ENCODE measurements at places on chromosomes 13 and 19.
A peak's percentile ranks its signal among the peaks of the same experiment; 100 is the strongest.

DNA sequence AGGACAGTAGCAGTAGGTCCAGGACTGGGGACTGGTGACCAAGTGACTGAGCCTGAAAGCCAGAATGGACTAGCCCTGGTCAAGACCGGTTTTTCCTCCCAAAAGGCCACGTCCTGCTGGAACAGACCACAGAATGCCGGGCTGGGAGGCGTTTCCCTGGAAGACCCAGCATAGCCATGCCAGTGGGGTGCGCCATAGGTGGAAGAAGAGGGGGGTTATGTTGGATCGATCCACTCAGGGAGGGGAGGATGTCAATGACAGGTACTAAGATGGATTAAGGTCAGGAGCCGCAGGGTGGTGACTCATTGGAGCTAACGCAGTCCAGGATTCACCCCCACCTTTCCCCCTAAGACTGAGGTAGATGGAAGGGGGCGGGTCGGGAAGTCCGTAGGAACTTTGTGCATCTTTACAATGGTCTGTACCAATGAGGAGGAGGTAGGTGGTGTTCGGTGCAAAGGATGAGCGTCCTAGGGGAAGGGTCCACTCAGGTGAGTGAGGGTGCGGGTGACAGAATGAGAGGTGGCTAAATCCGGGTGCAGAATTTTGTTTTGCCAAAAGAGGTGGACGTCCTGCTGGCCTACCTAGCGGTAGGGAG lies 21.0 kb downstream of the VASP start:
- peak; percentile 22 for DNase-seq
- no peak overlapping the region for H3K27ac ChIP-seq
- peaks cover 31% of the 10 kb centered on the region for H3K36me3 ChIP-seq
- peak overlapping the region; percentile 83 for H3K4me3 ChIP-seq
- H3K27me3 ChIP-seq: peaks cover 20% of the 10 kb centered on the region
- peaks cover 11% of the 10 kb centered on the region for H3K4me1 ChIP-seq

DNA sequence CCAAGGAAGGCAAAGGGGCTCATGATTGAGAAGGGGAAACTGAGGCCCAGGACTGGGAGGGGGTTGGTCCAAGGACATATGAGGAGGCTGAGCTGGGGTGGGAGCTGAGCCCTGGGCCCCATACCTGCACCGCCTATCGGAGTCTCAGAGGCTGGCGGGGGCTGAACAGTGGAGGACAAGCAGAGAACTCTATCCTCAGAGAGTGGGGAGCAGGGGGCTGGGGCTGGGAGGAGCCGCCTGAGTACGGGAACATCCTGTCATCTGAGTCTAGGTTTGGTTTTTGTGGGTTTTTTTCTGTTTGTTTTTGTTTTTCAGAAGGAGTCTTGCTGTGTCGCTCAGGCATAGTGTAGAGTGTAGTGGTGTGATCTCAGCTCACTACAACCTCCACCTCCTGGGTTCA lies 6.2 kb downstream of the ARRDC2 start:
- DNase-seq: no peak
- no peak overlapping the region for H3K4me3 ChIP-seq
- peaks cover 4% of the 10 kb centered on the region for H3K4me1 ChIP-seq
- H3K27me3 ChIP-seq: no peaks in the 10 kb centered on the region
- no peak overlapping the region for H3K27ac ChIP-seq

- peaks cover 4% of the 10 kb centered on the region for H3K27me3 ChIP-seq
- no peak for DNase-seq
Measured at GRCh38 chr13:53285896-53286430, 257.4 kb downstream of the OLFM4 start.

DNA sequence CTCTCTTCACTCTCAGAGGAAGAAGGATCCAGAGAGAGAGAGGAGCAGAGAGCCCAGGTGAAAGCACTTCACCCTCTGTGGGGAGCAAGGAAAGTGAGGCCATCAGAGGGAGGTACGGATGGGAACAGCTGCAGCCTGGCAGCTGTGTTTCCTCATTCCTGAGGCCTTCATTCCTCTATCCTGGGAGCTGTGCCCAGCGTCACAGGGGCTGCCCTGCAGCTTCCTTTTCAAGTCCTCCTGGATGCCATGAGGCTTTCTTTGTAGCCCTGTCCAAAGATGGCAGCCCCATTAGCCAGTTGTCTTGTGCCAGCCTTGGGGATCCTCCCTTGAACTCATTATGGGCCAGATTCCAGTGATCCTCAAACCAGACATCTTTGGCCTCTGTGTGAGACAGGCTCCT lies 76.8 kb upstream of the PCDH8 start:
- H3K27me3 ChIP-seq: peaks cover 2% of the 10 kb centered on the region
- no peaks in the 10 kb centered on the region for H3K36me3 ChIP-seq
- H3K4me1 ChIP-seq: no peaks in the 10 kb centered on the region
- H3K4me3 ChIP-seq: no peak overlapping the region

GRCh38 chr19:46901701-46902401 lies 41.1 kb downstream of the ARHGAP35 start:
- no peak overlapping the region for H3K4me3 ChIP-seq
- peaks cover 36% of the 10 kb centered on the region for H3K4me1 ChIP-seq
- H3K36me3 ChIP-seq: peaks cover 5% of the 10 kb centered on the region
- peaks cover 1% of the 10 kb centered on the region for H3K27me3 ChIP-seq

GRCh38 chr13:39876258-39876657 lies 220.8 kb downstream of the COG6 start:
- no peak overlapping the region for H3K27ac ChIP-seq
- no peaks in the 10 kb centered on the region for H3K36me3 ChIP-seq
